ENCODE measurements at places on chromosomes 12 and 14.

DNA sequence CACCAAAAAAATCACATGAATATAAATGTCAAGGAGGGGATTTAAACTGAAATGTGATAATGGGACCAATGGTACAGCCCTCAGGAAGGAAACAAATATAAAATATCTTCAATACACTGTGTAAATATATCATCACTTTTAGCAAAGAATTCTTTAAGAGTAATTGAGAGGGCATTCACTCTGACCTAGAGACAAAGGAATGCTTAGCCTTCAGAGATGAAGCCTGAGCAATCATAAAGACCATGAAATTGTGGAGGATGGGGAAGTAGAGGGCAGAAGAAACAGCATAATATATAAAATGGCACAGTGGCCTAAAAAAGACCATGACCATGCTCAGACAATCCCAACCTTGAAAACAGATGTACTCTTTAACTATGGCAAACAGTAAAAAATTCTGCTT lies 20.4 kb downstream of the YAF2 start:
- DNase-seq, result peak; percentile 38

DNA sequence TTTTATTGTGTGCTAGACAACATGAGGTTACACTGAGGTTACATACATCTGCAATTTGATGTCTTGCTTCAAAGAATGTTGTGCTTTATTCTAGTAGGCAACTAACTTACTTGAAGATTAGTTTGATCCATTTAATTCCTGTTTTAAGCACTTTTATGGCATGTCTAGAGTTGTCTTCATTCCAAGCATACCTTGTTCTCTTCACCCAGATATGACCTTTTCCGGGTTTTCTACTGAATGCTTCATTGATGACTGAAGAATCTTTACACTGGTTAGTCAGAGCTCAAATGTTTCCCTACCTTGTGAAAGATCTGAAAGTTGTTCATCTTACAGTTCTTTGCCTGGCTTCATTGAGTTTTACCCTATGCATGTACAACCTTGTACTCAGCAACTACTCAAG lies 274.0 kb upstream of the KITLG start:
- peak; percentile 89 for DNase-seq

- peak; percentile 63 for DNase-seq
Observed at GRCh38 chr12:47397664-47398281, 308.1 kb downstream of the RPAP3 start.

DNA sequence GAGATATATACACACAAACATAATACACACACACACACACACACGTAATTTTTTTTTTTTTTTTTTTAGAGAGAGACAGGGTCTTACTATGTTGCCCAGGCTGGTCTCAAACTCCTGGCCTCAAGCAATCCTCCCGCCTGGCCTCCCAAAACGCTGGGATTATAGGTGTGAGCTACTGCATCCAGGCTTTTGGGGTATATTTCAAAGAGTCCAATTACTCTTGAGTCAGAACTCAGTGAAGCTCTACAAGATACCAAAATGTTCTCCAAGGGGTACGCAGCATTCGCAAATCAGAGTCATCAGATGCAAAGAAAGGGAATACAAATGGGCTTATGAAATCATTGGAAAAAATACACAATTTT lies 54.0 kb downstream of the PHLDA1 start:
- DNase-seq, result no peak

DNA sequence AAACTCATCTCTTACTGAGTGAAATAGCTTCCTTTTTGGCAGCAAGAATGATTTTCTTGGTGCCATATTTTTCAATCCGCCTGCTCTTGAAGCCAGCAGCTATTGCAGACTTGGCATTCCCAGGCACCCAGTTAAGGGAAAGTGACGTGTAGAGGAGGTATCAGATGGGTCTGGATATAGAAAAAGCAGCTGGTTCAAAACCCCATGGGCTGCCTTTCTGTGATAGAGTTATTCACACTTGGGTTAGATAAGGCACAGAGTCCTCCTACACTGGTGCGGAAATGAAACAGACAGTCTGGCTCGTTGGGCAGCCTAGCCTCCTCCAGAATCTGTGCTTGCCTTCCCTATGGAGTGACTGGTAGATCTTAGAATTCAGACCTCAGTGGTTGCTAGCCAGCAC lies 62.2 kb downstream of the PTPN11 start:
- no peak for DNase-seq

- no peak for DNase-seq
Observed at GRCh38 chr12:27970401-27971120, 2.0 kb downstream of the PTHLH start.

DNA sequence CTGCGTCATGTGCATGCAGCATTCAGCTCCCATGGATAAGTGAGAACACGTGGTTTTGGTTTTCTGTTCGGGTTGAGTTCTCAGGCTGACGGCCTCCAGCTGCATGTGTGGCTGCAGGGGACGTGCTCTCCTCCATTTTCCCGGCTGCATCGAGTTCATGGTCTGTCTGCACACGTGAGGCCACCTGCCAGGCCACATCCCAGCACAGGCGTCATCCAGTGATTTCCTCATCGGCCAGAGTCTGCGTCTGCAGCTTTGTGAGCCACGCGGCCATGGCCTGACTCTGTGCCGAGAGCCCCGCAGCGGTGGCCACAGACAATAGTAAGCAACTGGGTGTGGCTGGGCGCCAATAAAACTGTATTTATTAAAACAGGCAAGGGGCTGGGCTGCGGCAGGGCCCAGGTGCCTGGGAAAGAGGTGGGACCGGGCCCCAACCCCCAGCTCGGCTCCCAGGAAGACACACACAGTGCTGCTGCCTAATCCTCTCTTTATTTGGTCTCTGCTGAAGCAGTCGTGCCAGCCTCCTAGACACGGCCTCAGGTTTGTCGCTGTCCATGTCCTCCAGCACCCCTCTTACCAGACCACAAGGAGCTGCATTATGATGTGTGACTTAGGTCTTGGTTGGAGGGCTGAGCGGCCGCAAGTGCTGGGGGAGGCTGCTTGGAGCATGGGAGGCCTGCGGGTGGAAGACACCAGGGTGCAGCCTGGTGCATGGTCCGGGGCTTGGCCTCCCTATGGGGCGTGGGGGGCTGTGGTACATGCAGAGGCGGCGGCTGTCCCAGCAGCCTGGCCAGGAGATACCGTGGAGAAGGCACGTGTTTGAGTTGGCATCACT lies 52.0 kb downstream of the NOC4L start:
- no peak for DNase-seq

- no peak for DNase-seq
Observed at GRCh38 chr14:55599250-55599879, 19.4 kb downstream of the KTN1 start.

DNA sequence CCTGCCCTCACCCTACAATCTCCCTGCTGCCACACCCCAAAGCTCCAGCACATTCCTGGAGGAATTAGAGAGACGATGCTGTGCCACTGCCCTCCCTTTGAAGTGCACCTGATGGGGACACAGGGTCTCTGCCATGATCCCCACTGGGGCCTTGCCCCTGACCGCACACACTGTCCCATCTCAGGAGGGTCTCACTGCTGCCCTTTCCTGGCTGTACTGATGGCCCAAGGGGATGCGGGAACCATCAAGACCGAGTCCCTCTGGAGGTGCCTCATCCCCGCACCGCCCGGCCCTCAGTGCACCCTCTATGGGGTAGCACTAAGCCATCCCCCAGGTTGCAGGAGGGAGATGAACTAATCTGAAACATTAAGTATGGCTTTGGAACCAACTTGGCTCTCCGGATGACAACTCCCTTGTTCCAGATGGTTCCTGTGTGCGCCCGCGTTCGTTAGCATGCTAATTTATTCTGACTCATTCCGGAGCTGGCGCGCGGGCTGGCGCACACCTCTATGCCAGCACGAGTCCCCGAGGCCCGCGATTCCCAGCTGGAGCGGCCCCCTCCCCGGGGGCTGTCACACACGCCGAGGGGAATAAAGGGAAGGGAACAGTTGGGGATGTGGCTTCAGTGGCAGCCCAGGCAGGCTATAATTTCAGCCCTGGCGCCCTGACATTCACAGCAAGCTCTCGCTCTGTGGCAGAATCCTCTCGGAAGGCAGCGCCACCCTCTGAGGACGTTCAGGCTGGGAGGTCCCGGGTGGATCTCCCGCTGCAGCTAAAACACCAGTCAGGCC lies 34.2 kb upstream of the C14orf180 start:
- DNase-seq, result no peak

DNA sequence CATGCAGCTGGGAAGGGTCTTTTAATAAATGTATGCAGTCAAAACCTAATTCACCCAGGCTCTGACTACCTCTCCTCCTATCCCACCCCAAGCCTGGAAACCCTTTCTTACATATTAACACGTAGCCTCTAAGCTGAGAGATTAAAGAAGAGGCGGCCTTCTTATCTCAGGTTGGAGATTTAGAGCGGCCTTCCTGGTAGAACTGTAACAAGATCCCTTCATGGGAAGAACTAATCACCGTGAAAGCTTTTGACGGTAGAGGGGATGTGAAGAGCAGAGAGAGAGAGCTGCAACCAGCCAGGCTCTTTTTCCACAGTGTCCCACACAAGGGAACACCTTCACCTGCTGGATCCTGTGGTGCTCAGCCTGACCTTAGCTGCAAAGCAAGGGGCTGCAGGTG lies 367.4 kb downstream of the MED13L start:
- no peak for DNase-seq

DNA sequence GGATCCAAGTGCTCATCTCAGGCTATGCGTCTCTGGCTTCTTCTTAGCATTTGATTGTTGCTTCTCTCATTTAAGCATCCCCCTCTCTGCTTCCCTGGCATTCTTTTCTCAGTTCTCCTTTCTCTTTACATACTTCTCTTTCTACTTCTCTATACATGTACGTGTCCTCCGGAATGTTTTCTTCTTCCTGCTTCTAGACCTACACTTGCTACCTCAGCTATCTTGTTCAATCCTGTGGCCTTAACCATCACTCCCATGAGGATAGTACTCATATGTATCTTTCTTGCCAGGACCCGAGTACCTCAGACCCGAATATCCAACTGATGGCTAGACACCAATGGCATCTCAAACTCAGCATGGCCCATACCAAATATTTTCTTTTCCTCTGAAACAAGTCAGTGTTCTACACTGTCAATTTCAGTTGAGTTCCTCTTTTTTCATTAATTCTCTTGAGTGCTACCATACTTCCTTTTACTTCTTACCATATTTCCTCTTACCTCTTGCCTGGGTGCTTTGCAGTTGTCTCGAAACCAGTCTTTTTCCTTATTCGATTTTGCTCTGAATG lies 115.1 kb upstream of the SLC38A2 start:
- DNase-seq, result no peak

- DNase-seq, result no peak
Observed at GRCh38 chr12:9588749-9589148, 19.0 kb downstream of the KLRB1 start.

GRCh38 chr12:63668028-63668799 lies at the start of gene DPY19L2:
Gene DPY19L2 (minus strand): TSS chr12:63668493. CDS start chr12:63668393, 100 bp downstream.
- DNase-seq, result peak; percentile 49

- peak; percentile 66 for DNase-seq
Observed at GRCh38 chr12:124599074-124599999, 31.9 kb upstream of the NCOR2 start.

- DNase-seq, result no peak
Observed at GRCh38 chr12:54612225-54612750, 22.4 kb downstream of the LACRT start.

Data from HCEC 1CT (cell line).